ENCODE measurements at places on chromosomes 3 and 15.

GRCh38 chr3:172203522-172204258, 164.3 kb downstream of the FNDC3B start:
- DNase-seq, result peak; percentile 43

GRCh38 chr15:96849271-96849900, 518.9 kb downstream of the NR2F2 start:
- no peak for DNase-seq

DNA sequence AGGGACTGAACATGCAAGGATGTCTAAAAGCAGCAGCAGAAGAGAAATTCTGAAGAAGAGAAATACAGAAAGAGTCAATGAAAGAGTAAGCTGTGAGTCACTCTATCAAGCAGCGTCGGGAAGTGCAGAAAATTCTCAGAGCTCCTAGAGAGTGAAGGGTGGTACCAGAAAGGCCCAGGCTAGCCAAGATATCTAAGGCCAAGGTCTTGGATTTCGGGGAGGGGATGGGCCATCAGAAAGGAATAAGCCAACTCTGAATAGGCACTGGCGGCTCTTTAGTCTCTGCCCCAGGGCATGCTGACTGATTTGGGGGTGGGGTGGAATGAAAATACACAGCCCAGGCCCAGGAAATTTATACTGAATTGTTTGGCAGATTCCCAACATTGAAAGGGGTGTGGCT, 70.8 kb downstream of the GPR156 start:
- DNase-seq, result no peak

DNA sequence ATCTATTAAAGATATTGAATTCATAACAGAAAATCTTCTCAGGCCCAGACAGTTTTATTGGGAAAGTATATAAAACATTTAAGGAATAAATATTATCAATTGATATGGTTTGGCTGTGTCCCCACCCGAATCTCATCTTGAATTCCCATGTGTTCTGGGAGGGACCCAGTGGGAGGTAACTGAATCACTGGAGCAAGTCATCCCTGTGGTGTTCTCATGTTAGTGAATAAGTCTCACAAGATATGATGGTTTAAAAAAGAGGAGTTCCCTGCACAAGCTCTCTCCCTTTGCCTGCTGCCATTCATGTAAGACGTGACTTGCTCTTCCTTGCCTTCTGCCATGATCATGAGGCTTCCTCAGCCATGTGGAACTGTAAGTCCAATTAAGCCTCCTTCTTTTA, 160.5 kb downstream of the ANO10 start:
- DNase-seq, result no peak

- no peak for DNase-seq
Observed at GRCh38 chr3:154548341-154548740, 118.4 kb upstream of the GPR149 start.

- DNase-seq, result no peak
Observed at GRCh38 chr3:149901770-149902169, 68.9 kb downstream of the PFN2 start.

DNA sequence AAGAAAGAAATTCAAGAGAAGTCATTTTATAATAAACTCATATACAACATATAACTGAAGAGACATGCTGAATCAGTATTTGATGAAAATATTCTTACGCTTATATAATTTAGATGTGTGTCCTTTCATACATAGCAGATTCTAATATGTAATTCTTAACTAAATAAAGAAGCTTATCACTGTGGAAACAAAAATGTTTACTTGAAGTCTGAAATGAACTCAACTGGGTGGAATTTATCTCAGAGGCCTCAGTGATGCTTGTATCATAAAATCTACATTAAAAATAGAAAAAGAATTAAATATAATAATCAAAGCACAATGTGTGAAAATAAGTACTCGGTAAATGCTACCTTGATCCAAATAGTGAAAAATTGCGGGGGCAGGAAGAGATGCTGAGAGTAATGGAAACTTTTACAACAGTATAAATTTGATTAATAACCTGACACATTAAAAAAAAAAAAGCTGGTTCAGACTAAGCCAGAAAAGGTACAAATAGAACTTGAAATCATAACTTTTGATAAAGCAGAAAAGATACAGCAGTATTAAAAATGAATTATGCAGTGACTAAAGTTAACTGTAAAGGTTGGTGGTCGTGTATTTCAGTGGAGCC, 12.0 kb upstream of the CBLB start:
- no peak for DNase-seq
